ENCODE measurements at places on chromosomes 3 and 15.

DNA sequence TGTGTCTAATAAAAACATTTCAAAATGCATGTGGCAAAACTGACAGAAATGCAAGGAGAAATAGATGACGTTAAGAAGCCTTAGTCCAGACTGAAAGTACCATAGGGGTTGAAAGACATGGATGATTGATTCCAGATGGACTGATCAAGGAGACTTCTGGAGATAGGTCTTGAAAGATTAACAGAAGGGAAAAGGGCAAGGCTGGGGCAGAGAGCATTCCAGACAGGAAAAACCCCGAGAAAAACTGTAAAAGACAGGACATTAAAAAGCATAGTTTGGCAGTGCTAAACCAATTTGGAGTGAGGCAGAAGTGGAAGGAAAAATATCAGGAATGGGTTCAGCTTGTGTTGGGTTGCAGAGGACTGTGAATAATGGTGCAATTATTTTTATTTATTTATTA, 375.2 kb upstream of the SGO1 start:
- no peak for DNase-seq

GRCh38 chr3:30516238-30516637, 90.2 kb upstream of the TGFBR2 start:
- DNase-seq: no peak

DNA sequence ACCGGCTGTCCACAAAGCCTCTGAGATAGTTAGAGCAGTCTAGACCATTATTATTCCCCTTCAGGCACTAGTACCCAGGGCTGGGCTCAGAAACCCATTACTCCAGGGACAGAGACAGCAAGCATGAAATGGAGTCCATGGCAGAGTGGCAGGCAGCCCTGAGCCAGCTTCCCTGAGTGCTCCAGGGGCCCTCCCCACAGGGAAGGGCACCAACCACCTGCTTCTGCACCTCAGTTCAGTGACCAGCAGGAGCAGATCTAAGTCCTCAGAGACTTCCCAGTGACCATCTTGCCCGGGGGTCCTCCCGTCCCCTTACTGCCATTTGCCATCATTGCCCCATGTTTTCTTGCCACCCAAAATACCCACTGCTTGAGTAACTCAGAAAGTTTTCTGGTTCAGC, 62.0 kb downstream of the DAPK2 start:
- no peak for DNase-seq

DNA sequence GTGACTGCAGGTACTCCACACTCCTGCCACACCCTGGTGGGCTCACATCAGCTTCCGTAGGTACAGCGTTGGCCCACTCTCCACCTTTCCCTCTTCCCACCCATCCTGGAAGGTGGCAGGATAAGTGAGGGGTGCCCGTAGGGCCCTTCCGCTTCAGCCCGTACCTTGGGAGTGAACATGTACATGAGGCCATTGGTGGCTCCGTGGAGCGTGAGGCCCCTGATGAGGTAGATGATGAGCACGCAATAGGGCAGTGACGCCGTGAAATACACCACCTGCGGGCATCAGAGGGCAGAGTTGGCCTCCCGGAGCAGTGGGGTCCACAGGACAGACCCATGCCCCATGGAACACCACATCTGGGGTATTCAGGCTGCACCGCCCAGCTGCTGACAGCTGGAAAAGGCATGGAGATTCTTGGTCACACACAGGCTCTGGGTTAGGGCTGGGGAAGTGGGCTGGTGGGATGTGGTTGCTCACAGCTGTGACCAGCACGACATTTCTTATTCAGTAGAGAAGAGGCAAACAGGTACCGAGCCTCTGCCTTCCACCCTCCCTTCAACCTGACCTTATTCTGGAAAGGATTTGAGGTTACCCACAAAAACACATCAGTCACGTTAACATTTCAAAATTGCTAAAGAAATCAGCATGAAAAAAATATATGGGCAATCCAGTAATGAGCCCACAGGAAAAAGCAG, 23.8 kb downstream of the SLC6A20 start:
- DNase-seq: no peak

DNA sequence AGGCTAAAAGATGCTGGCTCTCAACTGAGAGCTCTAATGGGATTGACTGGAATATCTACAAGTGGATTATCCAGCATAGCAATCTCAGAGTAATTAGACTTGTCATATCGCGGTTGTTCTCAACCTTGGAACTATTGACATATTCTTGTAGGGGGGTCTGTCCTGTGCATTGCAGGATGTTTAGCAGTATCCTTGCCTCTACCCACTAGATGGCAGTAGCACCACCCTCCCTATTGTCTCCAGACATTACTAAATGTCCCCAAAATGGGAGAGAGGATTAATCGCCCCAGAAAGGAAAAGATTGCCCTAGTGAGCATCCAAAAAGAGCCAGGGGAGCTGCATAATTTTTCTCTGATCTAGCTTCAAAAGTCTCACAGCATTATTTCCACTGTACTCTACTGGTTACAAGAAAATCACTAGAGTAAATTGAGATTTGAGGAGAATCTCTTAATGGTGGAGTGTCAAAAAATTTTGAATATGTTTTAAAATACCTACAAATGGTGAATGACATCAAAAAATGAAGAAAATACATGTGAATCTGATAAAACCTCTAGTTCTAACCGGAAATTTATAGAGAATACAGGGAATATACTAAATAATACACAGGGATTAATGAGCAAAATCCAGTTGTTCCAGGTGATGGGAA, 388.2 kb upstream of the AGTR1 start:
- DNase-seq: no peak

GRCh38 chr15:57335293-57335715, 41.0 kb upstream of the CGNL1 start:
- DNase-seq: no peak

DNA sequence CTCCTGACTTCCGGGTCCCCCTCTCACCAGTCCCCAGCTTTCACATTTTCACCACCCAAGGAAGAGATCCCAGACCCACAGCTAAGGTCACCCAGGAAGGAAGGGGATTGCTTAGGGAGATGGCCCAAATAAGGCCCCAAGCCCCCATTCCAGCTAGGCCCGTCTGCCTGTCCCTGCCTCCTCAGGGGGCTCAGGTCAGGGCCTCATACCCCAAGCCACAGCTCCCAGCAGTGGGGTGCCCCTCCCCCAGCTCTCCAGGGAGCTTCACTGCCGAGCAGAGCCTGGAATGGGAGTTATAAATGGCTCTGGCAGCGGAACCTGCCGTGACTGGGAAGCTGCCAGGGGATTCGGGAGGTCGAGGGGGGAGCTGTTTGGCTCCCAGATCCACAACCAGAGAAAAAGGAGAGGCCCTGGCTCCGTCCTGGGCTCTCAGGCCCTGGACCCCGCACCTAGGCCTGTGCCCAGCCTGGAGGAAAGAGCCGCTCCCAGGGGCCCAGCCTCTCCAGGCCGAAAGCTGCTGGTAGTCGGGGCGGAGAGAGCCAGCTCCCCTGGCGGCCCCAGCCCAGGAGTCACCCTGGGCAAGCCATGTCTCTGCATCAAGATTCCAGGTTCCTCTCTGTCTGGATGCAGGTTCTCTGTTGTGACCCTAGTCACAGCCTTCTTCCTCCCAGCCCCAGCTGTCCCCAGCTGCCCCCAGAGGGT, 550 bp downstream of the CCDC9B start:
- DNase-seq: no peak

DNA sequence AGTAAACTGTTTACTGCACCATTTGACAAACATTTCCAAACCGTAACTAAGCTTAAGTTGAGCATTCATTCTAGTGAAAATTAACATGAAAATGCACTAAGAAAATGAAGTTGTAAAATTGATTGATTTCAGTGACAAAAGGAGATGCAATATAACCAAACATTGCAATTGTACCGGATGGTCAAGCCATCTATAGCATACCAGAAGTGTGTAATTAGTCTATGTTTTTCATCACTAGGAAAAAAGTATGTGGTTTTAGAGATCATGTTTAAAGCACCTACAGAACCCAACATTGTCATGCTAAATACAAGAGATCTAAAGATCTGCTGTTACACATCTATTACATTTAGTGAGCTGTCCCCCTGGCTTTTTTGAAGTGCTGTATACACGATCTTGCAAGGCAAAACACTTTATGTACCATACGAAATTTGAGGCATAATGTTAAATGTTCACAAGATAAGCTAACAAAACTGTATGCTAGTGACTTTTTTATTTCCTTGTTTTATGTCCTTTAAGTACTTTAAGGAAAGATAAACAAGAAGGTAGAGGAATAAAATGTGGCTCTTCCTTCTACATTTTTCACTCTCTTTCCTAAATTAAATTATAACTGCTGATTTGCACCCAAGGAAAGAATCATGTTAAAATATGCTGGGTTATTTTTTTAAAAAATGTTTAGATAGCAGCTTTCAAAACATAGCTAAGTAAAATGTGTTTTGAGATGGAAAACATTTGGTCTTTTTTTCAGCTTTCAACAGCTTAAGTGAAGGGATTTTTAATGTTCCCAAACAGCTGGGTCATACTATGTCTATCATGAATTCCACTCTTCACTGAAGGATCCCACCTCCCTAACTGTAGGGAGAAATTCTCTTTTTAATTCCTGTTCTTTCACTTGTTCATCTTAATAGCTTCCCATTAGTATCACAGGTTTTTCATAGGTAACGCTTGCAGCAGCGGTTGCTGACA, 498.0 kb downstream of the MECOM start:
- DNase-seq: no peak

DNA sequence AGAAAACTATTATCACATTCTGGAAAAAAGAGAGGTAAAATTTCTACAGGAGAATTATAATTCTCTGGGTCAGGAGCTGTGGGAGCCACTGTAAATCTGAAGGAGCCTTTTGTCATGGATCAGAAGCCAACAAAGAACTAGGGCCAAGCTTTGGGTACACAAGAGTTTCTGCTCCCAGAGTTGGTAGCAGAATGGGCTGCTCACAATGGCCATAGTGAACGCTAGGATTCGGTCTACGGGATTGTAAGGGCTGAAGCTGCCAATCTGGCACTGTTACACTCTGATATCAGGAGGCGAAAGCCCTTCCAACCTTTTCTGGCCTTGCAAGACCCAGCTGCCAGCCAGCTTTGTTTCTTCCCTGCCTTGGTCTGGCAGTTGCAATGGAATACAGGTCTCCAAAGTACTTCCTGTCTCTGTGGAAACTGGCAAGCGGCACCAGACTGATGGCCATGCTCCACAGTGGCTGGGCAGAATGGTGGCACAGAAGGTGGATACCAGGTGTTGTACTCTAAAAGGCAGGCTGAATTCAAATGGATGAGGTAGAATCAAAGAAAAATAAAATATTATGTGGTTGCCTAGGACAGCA, 831.7 kb downstream of the CADM2 start:
- DNase-seq: no peak

- DNase-seq: no peak
Observed at GRCh38 chr15:99042892-99043291, 35.3 kb upstream of the PGPEP1L start.

DNA sequence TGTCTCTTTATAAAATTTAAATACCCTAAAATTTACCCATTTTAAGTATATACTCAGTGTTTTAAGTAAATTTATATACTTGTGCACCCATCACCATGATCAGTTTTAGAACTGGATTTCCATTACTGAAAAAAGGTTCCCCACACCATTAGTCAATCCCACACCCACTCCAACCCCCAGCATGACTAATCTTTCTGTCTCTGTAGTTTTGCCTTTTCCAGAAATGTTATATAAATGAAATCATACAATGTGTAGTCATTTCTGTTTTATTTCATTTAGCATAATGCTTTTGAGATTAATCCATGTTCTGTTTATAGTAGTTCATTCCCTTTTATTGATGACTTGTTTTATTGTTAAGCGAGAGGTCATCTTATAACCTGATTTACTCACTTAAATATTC, 66.1 kb upstream of the LIMD1 start:
- no peak for DNase-seq

- DNase-seq: no peak
Observed at GRCh38 chr3:120858521-120858920, 49.5 kb upstream of the STXBP5L start.

DNA sequence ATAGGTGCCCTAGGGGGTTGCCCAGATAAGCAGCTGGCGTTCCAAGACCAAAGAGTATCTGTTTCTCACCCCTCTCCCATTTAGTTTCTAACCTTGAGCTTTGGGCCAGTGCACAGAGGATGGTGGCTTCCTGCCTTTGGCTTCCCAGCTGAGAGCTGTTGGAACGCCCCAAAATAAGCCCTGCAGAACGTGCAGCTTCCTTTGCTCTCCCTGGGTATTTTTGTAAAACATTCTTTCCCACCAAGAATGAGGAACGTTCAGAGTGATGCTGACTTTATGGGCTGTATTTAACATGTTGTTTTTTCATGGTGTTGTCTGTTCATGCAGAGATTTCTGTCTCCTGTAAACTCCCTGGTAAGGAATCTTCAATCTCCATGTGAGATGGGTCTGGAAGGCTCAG, 63.8 kb downstream of the LPP start:
- no peak for DNase-seq

GRCh38 chr3:33171580-33171979, 47.0 kb downstream of the SUSD5 start:
- DNase-seq: no peak

GRCh38 chr3:45317710-45318109, 70.7 kb upstream of the LARS2 start:
- no peak for DNase-seq

DNA sequence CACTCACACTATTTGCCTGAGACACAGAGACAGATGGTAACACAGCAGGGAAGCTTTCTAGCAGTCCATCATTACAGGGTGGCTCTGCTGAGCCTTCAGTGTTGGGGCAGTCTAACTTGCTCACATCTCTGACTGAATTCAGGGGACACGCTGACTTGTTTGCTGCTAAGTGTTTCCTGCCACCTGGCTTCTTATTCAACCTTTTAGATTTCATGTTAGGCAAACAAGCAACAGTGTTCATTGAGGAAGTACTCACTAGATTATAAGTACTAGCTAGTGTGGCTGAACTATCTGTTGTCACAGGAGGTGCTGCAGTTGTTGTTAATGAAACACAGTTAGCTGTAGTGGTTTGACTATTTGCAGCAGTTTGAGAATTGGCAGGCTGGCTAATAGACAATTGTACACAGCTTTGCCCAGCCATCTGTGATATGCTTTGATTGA, 37.3 kb downstream of the USF3 start:
- no peak for DNase-seq

- no peak for DNase-seq
Observed at GRCh38 chr15:97892167-97892938, 68.2 kb upstream of the ARRDC4 start.

- DNase-seq: no peak
Observed at GRCh38 chr3:158313338-158313927, 203.5 kb downstream of the RSRC1 start.
